ENCODE measurements at places on chromosomes 5 and 9.

DNA sequence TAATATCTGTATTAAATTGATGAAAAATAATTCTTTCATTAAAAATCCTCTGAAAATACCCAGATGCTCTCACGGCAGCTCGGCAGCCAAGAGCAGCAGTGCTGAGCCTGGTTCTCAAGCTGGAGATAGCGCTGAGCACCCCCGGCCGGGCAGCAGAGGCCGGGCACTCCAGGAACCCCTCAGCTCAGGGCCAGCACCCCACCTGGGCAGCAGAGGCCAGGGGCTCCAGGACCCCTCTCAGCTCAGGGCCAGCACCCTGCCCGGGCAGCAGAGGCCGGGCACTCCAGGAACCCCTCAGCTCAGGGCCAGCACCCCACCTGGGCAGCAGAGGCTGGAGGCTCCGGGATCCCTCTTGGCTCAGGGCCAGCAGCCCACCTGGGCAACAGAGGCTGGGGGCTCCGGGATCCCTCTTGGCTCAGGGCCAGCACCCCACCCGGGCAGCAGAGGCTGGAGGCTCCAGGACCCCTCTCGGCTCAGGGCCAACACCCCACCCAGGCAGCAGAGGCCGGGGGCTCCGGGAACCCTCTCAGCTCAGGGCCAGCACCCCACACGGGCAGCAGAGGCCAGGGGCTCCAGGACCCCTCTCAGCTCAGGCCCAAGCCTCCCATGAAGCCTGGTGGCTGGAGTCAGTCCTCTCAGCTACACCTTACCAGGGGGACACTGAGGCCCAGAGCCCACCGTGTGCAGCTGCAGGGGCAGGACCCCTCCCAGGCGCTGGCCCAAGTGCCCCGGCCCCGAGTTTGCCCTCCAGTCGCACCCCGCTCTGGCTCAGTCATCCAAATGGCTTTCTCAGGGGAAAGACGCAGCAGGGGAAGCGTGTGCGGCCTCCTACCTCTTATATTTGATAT is 21.7 kb downstream of the CLPTM1L start:
- no peak for DNase-seq

DNA sequence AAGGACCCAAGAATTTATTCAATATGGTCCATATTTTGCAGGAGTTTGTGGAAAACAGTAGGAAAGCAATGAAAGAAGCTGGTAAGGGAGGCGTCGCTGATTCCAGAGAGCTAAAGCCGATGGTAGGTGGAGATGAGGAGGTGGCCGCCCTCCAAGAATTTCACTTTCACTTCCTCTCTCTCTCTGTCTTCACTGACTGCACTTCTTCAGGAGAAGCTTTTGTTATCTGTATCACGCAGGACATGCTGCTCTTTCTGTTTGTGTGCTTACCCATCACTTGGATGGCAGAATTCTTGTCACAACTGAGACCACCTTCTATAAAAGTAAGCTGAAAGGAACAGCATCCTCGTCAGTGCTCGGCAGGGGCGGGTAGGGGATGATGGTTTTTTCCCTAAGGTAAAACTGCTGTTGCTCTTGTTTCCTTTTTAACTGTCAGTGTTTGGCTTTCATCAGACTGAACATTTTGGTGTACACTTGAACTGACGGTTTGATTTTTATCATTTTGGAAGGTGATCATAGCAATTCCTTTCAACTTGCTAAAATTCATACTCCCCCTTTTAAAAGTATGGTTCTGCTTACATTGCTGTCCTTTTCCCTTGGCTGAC is 62.4 kb upstream of the FSD1L start:
- no peak for DNase-seq

DNA sequence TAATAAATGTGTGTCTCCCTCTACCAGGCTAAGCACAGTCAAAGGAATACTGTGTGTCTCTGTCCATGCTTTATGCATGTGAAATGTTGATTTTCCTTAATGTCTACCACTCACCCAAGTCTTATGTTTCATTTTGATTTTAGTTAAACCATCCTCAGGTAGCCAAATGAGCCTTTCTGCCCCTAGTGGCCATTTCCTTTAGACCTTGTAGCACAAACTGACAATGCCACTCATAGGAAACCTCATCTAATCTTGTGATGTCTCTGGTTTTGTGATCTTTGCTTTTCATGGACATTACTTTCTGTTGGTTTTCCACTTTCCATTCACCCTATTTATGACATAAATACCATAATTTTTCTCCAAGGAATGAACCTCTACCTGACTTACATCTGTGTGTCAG is 820.8 kb downstream of the MAT2B start:
- DNase-seq = no peak

DNA sequence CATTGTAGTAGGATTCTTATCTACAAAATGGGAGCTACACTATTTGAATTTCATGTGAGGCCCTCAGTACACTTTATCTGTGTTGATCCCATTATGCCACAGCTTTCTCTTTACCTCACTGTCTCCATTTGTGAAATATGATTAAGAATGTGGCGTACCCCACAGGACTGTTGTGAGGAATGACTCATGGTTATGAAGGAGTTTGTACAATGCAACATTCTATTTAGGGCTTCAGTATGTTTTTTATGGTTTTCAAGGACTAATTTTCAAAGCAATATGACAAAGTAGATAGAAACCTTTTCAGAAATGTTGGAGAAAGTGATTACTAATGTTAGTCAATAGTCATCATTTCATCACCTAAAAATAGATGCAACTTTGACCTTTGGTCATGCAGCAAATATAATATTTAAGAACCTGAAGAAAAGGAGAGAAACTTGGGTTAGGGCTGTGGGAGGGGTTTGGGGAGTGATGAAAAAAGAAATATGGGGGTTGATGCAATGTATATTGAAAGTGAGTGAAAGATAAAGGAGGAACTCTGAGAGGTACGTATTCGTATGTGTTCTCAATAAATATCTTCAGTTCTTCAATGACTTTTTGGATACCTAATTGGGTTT is 53.7 kb upstream of the PIP5K1B start:
- DNase-seq = no peak

GRCh38 chr5:170554521-170555267 is 50.9 kb downstream of the KCNIP1 start:
- DNase-seq = no peak

DNA sequence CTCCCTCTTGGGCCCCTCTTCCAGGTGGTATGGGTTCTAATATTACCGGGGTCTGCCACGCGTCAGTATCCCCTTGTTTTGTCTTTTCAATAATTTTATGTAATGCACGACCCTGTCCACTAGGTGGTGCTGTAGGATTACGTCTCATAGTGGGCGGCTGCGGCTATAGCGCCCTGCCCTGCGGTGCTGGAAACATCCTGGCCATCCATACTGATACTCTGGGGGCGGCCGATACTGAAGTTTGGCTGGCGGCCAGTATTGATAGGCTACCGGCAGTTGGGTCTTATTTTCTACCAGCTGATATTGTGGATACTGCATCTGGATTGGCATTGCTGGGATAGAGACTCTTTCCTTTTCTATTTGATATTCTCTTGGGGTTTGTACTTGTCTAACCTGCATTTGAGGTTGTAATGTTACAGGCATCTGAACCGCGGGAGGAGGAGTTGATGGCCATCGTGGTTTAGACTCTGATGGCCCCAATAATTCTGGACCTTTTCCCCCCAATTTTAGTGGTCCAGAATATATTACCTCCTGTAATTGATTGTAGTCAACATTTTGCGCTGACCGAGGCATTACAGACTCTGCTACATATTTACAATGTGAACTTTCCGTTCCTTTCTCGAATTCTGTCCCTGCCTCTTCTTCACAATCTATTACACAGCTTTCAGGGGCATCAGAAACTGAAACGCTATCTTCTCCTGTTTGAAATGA is 3.3 kb upstream of the TMEM141 start:
- peak; percentile 89 for DNase-seq

DNA sequence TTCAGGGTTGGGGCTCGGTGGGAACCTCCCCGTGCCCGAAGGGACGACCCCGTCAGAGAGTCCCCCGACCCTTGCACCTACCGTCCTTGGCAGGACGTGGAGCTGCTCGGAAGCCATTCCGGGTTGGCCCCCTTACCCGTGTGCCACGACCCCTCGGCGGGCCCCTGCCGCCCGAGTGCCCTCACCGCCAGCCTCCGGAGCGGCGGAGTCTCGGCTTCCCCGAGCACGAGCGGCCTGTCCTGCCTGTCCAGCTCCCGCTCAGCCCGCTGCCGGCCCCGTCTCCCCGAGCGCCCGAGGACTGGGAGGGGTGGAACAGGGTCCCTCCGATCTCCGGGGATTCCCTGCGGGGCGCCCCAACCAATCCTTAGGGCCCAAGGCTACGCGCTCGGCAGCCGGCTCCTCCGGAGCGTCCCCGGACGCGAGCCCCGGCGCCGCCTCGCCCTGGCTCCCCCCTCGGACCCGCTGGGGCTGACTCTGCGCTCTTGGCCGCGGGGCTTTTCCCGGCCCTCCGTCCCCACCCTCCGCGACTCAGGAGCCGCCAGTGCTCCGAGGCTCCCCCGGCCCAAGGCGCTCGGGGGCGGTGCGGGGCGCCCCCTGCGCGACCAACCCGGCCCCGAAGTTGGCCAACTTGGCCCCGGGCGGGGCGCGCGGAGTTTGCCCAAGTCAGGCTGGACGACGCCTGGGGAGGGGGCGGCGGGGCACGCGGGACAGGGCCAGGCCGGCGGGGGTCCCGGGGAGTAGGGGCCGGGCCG is 654 bp downstream of the ADAMTS2 start:
- peak; percentile 84 for DNase-seq

All from H7 (cell line).